ENCODE measurements at places on chromosomes 5 and 9.

DNA sequence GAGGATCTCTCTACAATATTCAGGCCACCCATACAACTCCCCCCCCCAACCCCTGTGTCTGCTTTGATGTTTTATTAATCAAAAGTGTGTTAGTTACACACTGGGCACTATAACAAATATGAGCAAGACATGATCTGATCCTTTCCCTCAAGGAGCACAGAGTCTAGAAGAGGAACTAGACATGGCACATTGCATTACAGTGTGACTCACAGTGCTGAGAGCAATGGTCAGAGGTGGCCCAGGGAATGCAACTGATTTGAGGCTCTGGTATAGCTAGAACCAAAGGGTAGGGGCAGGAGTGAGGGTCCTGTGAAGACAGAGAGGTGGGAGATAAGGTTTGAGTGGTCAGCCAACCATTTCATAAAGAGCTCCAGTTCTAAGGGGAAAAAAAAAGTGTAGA, 539.2 kb downstream of the ACTL7B start:
- no peak for DNase-seq

DNA sequence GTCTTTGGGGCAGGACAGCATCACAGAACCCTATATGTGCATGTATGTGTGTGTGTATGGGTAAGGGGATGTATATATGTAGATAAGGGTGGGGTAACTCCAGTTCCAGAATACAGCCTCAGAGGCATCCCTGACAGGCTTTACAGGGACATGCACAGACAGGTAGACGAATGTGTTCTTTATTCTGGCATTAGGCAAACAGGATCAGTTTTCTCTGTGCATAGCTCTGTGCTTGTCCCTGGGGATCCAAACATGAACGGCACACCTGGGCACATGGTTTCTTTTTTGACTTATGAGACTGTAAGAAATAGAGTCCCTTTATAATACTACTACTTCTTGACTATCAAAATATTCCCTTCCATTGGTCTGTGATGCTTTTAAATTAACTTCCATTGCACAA, 120.6 kb downstream of the TRIO start:
- no peak for DNase-seq

- no peak for DNase-seq
Observed at GRCh38 chr5:171310212-171310818, 1.3 kb downstream of the TLX3 start.

GRCh38 chr5:108146222-108146621, 235.7 kb downstream of the FBXL17 start:
- no peak for DNase-seq

- no peak for DNase-seq
Observed at GRCh38 chr5:31944684-31945445, 229.3 kb downstream of the GOLPH3 start.

DNA sequence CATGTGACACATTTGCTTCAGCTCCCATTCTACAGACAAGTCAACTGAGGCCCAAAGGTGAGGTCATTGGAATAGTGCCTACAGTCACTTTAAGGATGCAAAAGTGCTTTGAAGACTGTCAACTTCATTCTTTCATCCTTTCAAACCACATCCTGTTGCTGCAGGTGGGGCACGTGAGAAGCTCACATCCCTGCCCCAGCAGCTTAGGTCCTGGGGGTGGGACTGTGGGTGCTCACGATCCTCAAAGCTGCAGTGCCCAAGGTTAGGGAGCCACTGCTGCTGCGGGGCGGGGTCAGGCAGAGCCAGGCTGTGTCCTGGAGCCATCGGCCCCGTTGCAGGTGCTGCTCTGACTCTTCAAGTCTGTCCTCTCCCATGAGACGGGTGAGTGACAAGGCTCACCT, 57.9 kb upstream of the IER5L start:
- DNase-seq: peak; percentile 59

GRCh38 chr5:108487951-108488350, 106.1 kb upstream of the FBXL17 start:
- no peak for DNase-seq

Data from T follicular helper cell (primary cell).